ENCODE measurements at places on chromosomes 7 and 10. TPM values are rescaled to one million over a fixed set of nuclear protein-coding genes. Genes with fewer than 3 reads are reported as not detected.

Gene BHLHA15
- not detected for polyA plus RNA-seq

Gene PPP1R9A
- 15.6 TPM for polyA plus RNA-seq

Gene ODAD2
- 2.1 TPM for polyA plus RNA-seq

Gene ZNF425
- 0.71 TPM for polyA plus RNA-seq

Gene BLVRA
- 35.6 TPM for polyA plus RNA-seq

Gene LIPK
- polyA plus RNA-seq, result not detected

DNA sequence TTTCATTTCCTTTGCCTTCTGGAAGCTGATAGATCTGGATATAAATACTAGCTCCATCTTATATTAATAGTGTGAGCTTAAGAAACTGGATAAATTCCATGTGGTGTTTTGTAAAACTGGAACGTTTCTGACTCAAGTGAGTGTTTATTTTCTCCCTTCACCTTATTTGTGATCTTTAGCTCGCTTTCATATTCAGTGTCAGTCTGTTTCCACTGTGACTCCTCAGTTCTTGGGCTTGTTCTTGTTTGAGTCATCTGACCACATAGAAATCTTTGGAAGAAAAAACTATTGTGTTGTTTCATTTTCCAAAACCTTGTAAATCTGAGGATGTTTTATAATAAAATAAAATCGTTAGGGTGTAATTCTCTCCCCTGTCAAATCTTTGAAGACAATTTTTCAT lies 186.4 kb downstream of the POLR1F start:
- DNase-seq, result no peak

- no peak for DNase-seq
Observed at GRCh38 chr7:37287131-37287855, 161.4 kb downstream of the ELMO1 start.

- no peak for DNase-seq
Observed at GRCh38 chr7:151014950-151015349, 9.3 kb downstream of the ATG9B start.

DNA sequence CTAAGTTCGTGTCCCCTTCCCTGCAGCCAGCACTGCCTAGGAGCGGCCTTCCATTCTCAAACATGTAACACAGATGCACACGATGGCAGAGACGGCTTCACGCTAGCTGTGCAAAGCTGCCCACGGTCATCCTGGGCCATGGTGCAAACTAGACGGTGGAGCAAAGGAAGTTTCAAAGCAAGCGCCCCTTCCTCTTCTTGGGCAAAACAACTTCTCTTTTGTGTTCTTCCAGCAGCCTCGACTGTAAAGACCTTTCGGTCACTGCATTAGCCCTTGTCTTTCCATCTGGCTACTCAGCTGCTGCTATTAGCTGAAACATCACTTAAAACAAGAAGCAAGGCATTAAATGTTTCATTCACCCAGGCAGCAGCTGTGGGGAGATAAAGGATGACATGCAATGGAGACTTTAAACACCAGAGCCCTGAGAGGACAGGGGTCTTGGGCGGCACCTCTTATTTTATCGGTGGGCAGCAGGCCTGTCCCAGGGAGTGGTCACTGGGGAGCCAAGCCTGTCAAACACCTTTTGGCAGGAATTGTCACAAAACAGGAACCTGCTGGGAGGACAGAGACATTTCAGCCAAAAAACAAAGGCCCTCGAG lies 214.8 kb downstream of the KLF6 start:
- no peak for DNase-seq

DNA sequence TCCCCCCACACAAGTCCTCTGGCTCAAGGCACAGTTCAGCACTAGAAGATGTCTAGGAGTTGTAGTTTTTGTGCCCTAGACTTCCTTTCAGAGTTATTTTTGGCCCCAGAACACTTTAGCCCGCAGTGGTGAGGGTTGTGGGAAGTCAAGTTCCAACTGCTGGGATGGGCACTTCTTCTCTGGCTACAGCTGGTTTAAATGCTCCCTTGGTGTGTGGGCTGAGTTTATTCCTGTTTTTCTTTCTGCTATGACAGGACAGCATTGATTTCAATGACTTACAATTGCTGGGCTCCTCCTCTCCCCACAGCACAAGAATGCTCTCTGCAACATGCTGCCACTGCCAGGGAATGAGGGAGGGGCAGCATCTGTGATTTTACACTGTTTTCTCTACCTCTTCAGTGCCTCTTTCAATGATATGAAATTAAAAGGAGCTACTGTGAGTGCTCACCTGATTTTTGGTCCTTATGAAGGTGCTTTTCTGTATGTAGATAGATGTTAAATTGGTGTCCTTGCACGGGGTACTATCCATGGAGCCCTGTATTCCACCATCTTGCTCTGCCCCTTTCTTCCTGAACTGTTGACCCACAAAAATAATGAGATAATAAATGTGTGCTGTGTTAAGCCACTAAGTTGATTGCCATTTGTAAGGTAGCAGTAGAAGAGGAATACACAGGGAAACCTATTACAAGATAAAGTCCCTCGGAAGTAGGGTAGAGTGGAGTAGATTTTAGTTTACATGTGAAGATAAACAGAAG lies 56.3 kb downstream of the SLC13A1 start:
- DNase-seq, result no peak

DNA sequence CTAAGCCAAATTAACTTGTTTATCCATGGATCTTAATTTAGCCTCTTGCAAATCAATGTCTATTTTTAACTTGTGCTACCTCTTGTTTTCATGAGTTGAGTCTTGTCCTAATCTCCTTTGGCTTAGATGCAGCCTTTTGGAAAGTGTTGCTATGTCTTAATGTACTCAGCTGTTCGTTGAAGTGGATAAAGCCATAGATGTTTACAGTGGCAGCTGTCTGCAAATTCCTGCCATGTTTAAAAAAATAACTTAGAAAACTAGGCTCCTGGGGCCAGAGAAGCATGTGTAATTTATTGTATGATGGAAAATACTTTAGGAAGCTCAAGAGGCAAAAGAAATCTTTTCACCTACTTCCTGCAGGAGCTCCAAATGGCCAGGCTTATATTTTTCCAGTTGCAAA lies 253.1 kb upstream of the RHOBTB1 start:
- no peak for DNase-seq

GRCh38 chr10:5942474-5942873 lies 34.9 kb downstream of the IL15RA start:
- DNase-seq, result peak; percentile 77

GRCh38 chr10:106566873-106567272 lies 597.6 kb downstream of the SORCS1 start:
- DNase-seq, result no peak

- DNase-seq, result no peak
Observed at GRCh38 chr7:124489925-124490324, 275.7 kb downstream of the GPR37 start.

DNA sequence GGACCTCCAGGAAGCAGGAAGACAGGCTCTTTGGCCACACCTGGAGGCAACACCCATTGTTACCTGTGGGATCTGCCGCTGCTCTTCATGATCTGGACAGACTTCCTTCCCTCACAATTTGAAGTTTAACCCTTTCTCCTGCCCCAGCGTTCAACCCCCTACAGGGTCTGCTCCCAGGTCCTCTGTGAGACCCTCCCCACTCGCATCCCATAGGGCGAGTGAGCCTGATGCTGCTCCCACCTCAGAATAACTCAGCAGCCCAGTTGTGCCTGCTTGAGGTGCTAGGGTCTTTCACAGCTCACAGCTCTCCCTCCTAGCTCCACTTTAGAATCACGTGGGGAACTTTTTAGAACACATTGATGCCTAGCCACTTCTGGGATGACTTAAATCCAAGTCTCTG lies 61.8 kb upstream of the C10orf90 start:
- no peak for DNase-seq

DNA sequence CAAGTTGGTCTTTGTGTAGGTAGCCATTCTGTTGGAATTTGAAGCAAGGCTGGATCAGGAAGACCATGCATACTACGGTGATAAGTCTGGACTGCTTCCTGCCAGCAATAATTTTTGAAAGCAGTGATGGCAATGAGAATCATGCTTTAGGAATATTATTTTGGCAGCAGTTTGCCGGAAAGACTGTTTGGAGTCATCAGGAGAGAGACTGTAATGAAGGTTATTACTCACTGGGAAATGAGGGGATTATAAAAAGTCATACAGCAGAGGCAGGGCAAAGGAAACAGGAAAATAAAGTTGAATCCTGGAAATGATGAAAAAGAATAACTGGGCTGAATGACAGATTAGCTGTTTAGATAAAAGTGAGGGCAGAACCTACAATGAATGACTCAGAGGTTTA lies 1136.8 kb upstream of the AUTS2 start:
- no peak for DNase-seq

GRCh38 chr10:126352453-126352852 lies 35.8 kb downstream of the ADAM12 start:
- DNase-seq, result no peak

Measured in adrenal gland (tissue), 19 donors.